ENCODE measurements at places on chromosomes 16 and 17.
A peak's percentile ranks its signal among the peaks of the same experiment; 100 is the strongest.

GRCh38 chr17:57803021-57803420, 46.8 kb downstream of the MRPS23 start:
- no peak for DNase-seq

GRCh38 chr16:21145738-21146137, 4.9 kb downstream of the DNAH3 start:
- DNase-seq: no peak

DNA sequence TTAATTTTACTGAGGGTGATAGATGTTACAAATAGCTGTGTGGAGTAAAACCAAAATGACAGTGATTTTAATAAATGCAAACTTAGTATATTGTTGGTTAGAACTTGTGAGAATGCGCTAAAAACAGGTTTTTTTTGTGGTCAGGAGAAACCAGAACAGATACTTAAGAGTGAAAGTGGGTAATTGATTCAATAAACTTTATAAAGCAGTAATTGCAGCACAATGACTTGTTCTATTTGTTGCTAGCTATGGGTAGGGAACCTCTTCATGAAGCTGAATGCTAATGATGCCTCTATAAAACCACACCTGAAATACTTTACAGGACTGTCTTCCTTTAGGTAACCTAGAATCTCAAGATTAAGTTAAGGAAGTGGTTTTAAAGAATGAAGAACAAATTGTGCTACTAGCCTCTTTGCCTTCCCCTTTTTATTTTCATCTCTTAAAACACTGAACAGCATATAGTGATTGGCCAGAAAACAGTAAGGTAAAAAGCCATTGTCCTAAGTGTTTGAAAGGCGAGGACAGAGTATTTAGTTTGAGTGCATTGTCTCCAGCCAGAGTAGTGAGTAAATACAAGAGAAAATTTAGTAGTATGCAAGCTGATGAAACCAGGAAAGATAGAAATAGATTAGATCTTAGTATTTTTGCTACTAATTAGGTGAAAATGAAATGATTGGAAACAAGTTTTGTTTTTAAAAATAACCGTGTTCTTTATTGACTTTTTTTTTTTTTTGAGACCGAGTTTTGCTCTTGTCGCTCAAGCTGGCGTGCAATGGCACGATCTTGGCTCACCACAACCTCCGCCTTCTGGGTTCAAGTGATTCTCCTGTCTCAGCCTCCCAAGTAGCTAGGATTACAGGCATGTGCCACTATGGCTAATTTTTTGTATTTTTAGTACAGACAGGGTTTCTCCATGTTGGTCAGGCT, 6.0 kb downstream of the GGNBP2 start:
- no peak for DNase-seq

DNA sequence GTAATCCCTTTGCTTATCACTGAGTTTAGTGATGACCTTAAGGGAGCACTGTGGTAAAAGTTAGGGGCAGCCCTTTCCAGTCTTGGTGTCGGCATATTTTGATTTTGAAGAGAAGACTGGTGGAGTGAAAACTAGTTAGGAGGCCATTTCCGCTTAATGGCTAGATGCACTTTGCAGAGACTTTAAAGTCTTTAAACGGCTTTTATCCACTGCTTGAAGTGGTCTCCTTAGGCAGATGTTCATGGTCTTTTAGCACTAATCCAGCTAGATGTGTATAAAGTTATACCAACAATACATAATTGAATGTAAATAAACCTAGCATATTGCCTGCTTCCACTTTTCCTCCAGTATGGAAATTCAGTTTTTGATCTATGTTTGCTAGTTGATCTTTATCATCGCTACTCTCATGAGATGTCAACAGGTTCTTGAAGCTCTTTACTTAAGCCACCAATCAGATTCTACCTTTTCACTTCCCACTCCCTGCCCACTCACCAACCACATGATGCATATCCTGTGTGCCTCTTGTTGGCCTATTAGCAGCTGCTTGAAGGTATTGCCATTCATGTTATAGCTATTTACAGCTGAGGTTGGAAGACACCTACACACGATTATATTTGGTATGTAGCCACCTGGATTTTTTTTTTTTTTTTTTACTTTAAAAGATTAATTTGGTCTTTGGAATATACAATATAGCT, 132.0 kb downstream of the NLK start:
- peak; percentile 33 for DNase-seq

DNA sequence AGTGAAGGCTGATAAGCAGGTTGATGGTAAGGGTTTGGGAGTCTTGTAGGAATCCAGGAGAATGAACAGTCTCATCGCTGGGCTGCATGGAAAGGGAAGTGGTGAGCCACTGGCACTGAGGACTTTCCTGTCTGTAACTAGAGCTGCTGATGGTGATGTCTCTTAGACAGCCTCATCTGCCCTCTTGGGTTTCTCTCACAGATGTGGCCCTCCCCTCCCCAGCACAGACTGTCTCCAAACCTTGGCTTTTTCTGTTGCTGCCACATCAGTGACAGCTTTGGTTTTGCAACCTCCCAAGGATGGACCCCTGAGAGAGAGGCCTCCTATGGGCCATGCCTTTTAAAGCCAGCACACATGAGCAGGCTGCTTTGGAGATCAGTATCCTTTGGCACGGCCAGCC, 16.9 kb downstream of the PLCG2 start:
- no peak for DNase-seq

DNA sequence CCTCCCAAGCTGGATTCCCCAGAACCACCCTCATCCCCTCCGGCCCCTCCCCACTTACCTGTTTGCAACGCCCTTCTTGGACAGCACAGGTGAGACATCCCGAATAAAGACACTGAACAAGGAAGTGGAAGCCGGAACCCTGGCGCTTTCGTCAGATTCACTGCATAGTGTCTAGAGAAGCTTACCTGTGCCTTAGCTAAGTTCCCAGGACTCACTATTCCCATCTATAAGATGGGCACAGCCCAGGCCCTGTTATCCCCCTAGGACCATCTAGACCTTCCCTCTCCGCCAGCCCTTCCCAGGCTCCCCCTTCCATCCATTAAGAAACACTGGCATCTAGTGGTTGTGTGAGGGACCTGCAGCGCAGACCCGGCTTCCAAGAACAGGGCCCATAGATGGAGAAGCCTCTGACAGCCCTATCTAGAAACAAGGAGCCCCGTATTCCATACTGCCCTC, 26.9 kb upstream of the RPL38 start:
- peak; percentile 28 for DNase-seq

DNA sequence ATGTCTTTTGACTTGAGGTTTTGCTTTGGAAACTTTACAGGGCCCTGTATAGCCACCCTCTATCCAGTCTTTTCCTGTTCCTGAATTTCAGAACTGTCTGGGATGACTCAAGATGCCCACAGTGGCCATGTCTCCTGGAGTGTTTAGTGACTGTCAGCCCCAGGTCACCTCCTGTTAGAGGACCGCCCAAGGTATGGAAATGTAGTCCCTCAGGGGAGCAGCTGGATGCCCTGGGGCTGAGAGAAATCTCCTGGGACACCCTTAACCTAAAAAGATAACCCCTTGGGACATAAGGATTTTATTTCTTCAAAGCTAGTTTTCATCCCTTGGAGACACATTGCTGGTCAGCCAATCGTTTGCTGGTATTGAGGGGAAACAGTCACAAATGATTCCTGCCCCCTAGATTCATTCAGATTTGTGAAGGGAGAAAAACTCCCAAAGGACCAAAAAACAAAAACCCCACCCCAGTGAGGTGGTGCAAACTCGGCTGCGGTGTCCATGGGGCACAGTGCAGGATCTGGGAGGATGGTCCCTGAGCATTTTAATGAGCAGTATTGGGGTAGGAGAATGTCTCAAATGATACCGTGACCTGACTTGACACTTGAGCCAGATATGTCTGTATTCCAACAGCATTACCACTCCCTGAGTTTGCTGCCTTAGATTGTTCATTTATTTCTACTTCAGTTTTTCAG, 1.7 kb downstream of the ZNF267 start:
- DNase-seq: peak; percentile 37

DNA sequence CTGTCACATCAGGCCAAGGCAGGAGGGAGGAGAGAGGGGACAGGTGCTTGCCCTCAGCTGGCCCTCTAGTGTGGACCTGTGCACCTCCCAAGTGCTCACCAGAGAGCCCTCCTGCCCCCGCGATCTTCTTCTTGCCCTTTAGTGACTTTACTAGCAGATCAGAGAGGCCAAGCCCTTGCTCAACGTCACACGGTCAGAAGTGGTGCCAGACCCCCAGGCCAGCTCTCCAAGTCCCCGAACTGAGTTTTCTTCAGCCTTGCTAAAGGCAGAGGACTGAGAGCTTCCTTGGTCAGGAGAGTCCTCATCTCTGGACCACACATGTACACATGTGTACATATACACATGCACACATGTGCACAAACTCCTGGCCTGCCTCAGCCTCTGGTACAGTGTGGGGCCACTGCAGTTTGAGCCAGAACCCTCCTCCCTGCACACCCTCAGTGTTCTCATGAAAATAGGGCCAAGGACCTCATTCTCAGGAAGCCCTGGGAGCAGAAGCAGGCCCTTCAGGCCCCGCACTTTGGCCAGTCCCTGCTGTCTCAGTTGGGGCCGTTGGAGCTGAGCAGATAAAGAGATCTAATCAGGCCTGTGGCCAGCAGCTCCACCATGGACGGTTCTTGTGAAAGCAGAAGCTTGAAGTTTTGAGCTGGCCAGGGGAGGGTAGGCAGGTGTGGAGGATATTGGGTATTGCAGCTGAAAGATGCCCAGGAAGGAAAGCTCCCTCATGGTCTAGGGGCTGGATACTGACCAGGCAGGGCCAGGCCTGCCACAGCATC, 7.4 kb upstream of the EPX start:
- DNase-seq: no peak

GRCh38 chr17:35932586-35932985, 2.0 kb upstream of the RDM1 start:
- DNase-seq: no peak

GRCh38 chr16:57533431-57534336, 2.7 kb downstream of the CCDC102A start:
- DNase-seq: no peak

- no peak for DNase-seq
Measured at GRCh38 chr17:38442548-38442947, 14.3 kb downstream of the ARHGAP23 start.

DNA sequence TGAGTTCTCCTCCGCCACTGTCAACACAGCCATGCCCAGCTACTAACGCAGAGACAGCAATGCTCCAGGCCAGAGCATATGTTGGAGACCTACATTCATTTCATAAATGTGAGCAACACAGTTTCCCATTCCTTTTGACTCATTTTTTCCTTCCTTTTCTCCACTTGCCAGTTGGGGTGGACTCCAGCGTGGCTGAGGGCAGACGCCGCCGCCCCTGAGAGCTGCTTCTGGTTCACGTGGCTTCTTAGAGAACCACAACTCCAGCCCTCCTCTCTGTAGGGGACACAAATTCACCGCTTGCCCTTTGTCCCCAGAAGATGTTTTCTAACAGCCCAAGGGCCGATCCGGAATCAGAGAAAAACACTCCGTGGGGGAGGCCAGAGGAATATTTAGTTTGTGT, 45.8 kb upstream of the ZCCHC14 start:
- no peak for DNase-seq

GRCh38 chr17:37826497-37827430, 81.9 kb upstream of the HNF1B start:
- DNase-seq: no peak

DNA sequence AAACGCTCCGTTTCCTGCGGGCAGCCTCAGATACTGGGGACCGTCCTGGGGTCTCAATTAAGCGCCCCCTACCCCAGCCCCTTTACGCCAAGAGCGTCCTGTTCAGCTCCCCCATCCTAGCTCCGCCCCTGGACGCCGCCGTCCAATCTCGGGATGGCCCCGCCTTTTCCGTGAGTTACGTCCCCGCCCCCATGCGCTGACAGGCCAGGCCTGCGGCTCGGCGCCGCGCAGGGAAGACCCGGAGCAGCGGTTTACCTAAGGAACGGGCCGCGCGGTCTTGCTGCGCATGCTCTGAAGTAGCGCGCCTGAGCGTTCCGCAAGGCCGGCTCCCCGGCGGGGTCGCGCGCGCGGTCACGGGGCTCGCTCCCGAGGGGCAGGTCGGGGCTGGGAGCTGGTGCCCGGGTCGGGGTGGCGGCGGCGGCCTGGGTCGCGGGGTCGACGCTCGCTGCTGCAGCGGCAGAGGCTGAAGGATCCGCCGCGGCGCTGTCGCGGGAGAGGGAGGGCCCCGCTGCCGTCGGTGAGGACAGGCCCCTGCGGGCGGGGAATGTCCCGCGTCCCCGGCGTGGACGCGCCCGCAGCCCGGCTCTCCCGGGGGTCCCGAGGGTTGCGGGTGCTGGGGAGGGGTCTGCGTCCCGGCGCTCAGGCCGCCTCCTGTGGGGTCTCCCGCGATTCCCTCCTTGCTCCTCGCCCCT, at the start of gene FLYWCH1:
Gene FLYWCH1, plus strand, starts transcription at position 294 of the 692 bp plus-strand sequence. CDS start 17,755 bp downstream, outside the sequence.
- peak; percentile 99 for DNase-seq

All from activated CD4-positive, alpha-beta T cell treated with anti-CD3 and anti-CD28 coated beads for 4 hours (primary cell).